H9 (cell line): ENCODE measurements at places on chromosomes 5 and 9. TPM values are rescaled to one million over a fixed set of nuclear protein-coding genes. Genes with fewer than 3 reads are reported as not detected.

The CD72 gene
- total RNA-seq, result 3.3 and 3.9 TPM in 2 replicates

The IGFBPL1 gene
- 37.7 and 37.9 TPM in 2 replicates for total RNA-seq

The GRM6 gene
- not detected in 2 replicates for total RNA-seq

The FRRS1L gene
- 3.3 and 3.5 TPM in 2 replicates for total RNA-seq

The CDC25C gene
- total RNA-seq, result 19.9 and 22.8 TPM in 2 replicates

The ANKRD31 gene
- total RNA-seq, result 0.11 and 0.13 TPM in 2 replicates

The C5orf58 gene
- total RNA-seq, result 0.90 and 1.4 TPM in 2 replicates

The LCP2 gene
- total RNA-seq, result 0.09 TPM in 1 of 2 replicates, not detected in the other

The ZNF782 gene
- 4.7 and 4.9 TPM in 2 replicates for total RNA-seq

The LRRC70 gene
- 0.55 and 1.1 TPM in 2 replicates for total RNA-seq

The ARSK gene
- total RNA-seq, result 8.5 and 8.6 TPM in 2 replicates

The GRXCR2 gene
- total RNA-seq, result not detected in 2 replicates

The TUBB4B gene
- 378 and 386 TPM in 2 replicates for total RNA-seq

The ASPN gene
- total RNA-seq, result not detected in 2 replicates

The PCDHB8 gene
- total RNA-seq, result 0.57 and 0.86 TPM in 2 replicates

The SERF1A gene
- 16.2 and 20.0 TPM in 2 replicates for total RNA-seq
